HAP-1 (cell line): ENCODE measurements at places on chromosomes 6 and 20.
A peak's percentile ranks its signal among the peaks of the same experiment; 100 is the strongest.

- DNase-seq: no peak
Observed at GRCh38 chr20:62653373-62653772, 11.1 kb downstream of the SLCO4A1 start.

DNA sequence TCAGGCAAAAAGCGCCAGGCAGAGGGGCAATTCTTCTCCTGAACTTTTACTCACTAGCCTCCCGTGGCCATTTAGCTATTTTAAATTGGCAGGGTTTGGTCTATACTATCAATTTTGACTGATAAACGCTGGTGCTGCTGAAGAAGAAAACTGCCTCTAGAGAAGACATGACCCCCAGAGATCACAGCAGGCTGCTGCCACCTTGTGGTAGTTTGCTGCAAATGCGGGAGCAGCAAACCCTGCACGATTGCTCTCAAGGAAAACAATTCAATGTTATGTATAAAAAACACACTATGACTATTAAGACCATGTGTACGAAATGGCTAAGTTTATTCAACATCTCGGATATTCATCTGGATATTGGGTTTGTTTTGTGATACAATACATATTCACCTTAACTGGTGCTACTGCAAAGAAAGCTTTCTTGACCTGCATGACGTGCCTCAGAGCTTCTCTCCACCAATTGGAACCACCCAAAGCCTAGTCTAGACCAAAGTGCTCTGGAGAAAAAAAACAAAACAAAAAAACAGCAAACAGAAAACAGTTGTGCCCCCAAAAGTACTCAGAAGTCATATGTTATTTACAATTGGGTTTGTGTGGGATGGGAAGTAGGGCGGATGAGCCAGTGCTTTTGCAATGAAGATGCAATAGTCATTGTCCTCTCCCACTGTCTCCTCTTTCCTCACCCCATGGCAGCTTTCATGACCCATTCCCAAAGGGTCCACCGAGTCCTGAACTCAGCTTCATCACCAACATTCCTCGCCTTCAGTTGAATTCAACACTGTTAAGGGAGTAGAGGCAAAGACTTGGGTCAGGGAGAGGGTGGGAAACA lies 19.6 kb upstream of the IL17F start:
- DNase-seq: peak; percentile 57

DNA sequence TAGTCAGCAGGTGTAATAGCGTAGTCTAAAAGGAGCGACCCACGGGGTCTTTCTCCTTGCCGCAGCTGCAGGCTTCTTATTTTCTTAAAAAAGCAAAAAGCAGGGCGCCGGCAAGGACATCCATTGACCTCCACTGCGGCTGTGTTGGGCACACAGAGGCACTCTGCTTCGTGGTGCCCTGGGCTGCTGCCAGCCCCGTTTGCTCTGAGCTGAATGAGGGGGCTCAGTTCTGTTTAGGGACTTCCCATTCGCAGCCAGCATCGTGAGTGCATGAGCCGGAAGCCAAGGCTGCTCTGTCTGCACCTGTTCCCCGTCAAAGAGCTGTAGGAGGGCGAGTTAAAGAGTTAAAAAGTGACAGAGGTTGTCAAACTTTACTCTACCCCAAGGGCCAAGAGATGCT lies 1.7 kb upstream of the SLC22A2 start:
- no peak for DNase-seq

DNA sequence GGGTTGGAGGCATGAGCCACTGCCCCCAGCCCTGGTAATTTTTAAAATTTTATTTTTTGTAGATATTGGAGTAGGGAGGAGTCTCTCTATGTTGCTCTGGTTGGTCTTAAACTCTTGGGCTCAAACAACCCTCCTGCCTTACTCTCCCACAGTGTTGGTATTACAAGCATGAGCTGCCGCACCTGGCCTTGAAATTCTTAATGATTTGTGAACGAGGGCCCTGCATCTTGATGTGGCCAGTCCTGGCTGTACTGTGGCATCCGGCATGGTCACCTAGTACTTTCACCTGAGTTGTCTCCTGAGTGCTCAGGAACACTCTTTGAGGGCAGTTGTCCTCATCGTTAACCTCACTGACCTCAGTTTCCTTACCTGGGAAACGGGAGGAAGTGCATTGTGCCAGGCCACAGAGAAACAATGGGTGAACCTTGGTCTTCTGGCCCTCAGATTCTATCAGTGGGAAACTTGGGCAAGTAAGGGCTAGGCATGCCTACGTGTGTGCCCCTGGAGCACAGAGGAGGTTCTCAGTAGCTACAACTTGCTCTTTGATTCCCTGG lies 19.5 kb downstream of the CEBPB start:
- DNase-seq: no peak

GRCh38 chr6:42533794-42534193 lies 30.0 kb upstream of the UBR2 start:
- DNase-seq: no peak

DNA sequence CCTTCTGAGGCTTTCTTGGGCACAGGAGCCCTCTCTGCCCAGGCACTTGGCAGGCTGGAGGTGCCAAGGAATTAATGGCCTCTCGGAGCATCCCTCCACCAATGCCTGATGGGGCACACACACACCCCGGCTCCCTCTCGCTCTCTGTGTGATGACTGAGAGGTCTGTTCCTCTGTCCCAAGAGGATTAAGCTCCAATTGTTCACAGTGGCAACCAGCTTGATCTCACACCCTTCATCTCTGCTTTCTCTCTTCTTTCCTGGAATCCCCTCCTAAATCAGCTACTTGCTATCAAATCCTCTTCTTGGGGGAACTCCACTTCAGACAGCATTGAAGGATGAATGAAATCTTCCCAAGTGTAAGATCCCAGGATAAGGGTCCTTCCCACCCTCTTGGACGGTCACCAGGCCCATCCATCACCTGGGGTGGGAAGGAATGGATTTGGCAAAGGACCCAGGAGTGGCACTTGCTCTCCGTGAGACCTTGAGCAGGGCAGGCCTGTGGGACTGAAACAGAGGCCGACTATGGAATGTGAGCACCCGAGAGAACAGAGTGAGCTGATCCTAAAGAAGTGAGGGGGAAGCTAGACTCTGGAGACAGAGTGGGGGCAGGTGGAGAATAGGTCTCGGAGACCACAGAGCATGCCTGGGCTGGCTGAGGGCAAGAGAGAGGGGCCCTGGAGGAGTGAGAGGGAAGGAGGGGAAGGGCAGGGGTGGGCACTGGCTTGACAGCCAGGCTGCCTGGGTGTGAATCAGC lies 93.6 kb downstream of the GRM4 start:
- no peak for DNase-seq

DNA sequence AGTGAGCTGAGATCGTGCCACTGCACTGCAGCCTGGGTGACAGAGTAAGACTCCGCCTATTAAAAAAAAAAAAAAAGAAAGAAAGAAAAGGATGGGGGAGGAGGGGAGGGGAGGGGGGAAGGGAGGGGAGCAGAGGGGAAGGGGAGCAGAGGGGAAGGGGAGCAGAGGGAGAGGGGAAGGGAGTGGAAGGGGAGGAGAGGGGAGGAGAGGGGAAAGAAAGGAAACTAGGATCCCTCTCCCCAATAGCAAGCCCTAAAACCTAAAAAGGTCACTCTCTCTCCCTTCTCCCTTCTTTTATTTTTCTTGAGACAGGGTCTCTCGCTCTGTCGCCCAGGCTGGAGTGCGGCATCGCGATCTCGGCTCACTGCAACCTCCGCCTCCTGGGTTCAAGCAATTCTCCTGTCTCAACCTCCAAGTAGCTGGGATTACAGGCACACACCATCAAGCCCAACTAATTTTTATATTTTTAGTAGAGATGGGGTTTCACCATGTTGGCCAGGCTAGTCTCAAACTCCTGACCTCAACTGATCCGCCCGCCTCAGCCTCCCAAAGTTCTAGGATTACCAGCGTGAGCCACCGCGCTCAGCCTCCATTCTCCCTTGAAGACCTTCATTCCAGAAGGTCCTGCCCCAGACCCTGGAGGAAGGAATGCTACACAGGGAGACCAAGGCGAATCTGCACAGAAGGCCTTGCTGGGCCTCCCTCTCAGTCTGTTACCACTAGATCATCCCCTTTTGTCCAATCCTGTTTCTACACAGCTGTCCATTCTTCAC lies 45.8 kb upstream of the PIM1 start:
- DNase-seq: no peak
